CD14-positive monocyte (primary cell): ENCODE measurements at places on chromosomes 11 and 22. TPM values are rescaled to one million over a fixed set of nuclear protein-coding genes. Genes with fewer than 3 reads are reported as not detected.
A peak's percentile ranks its signal among the peaks of the same experiment; 100 is the strongest.

DNA sequence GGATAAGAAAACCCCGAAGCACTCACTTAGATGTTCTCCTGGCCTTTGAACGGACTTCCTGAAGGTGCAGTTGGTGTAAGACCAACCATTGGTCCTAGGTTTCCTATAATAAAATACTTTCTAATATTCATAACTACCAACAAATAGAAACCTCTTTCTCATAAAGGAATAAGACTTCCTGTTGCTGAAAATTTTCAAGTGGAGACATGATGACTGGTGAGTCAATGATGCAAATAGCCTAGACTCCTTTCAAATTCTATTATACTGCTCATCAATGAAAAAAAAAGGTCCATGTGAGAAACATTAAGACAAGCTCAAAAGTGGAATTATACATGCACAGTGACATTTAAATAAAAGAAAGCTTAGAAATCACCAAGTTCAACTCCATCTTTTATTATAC is 862.8 kb downstream of the FAM181B start:
- DNase-seq = no peak
- no peaks in the 10 kb centered on the region for H3K36me3 ChIP-seq
- no peak overlapping the region for H3K4me3 ChIP-seq
- H3K27ac ChIP-seq = no peak overlapping the region

DNA sequence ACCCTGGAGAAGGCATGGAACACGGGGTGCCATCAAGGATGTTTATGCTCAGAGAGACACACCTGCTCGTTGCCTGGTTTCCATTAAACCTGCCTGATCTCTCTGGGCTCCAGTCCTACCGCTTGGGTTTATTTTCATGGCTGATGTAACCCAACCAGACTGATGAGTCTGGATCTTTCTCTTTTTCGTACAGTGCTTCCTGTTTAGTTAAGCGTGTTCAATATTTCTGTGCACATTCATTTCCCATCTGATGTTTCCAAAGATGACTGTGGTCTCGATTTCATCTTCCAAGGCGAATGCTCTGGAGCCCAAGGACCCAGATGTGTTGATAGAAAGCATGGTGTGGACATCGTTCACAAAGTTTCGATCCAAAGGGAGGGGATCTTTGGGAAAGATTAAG is 84.3 kb downstream of the SNX19 start:
- H3K4me1 ChIP-seq = no peaks in the 10 kb centered on the region
- H3K36me3 ChIP-seq = no peaks in the 10 kb centered on the region
- no peaks in the 10 kb centered on the region for H3K27me3 ChIP-seq
- H3K4me3 ChIP-seq = no peak overlapping the region

The OR8H2 gene
- polyA plus RNA-seq = not detected

DNA sequence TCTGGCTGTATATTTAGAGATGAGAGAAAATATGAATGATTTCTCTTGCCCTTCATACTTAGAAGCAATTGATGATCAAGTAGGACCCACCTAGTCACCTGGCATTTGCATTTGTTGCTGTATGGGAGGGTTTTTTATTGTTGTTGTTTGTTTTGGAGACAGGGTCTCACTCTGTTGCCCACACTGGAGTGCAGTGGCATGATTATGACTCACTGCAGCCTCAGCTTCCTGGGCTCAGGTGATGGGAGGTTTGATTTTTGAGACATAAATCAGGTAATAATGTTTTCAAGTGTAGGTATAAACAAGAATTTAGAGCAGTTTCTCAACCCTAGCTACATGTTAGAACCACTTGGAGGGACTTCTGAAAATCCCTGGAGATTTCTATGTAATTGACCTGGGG is 63.0 kb downstream of the TNRC6B start:
- no peak overlapping the region for H3K27ac ChIP-seq
- H3K4me1 ChIP-seq = peaks cover 38% of the 10 kb centered on the region
- H3K4me3 ChIP-seq = no peak overlapping the region
- no peak for DNase-seq
- peaks cover 9% of the 10 kb centered on the region for H3K36me3 ChIP-seq

The OR10V1 gene
- not detected for polyA plus RNA-seq

The TNNT3 gene
- 0.62 and 1.4 TPM in 2 replicates for polyA plus RNA-seq

GRCh38 chr22:49676230-49676629 is 151.4 kb downstream of the BRD1 start:
- peaks cover under 1% of the 10 kb centered on the region for H3K4me1 ChIP-seq
- H3K27ac ChIP-seq = no peak overlapping the region
- no peaks in the 10 kb centered on the region for H3K36me3 ChIP-seq
- DNase-seq = no peak

DNA sequence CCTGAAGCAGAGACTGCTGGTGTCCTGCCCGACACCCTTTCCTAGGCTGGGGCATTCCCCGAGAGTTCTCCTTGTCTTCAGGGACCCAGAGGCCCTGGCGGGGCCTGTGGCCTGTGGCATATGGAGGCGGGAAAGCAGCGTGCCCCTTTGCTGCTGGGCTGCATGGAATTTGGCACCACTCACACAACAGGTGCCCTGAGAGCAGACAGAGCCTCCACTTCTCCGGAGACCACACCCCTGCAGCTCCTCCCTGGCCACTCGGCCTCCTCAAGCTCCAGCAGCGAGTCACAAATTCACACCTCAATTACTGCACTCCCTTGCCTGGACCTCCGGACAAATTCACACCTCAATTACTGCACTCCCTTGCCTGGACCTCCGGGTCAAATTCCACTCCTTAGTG is 1375.2 kb downstream of the TBC1D22A start:
- H3K4me1 ChIP-seq = no peaks in the 10 kb centered on the region
- H3K36me3 ChIP-seq = no peaks in the 10 kb centered on the region
- H3K27ac ChIP-seq = no peak overlapping the region
- H3K4me3 ChIP-seq = no peak overlapping the region
- no peak for DNase-seq

- H3K4me3 ChIP-seq = no peak overlapping the region
- peaks cover 42% of the 10 kb centered on the region for H3K27me3 ChIP-seq
- DNase-seq = no peak
Observed at GRCh38 chr11:124834526-124835180, 30.6 kb upstream of the ROBO3 start.

- H3K27ac ChIP-seq = no peak overlapping the region
- H3K36me3 ChIP-seq = no peaks in the 10 kb centered on the region
- H3K27me3 ChIP-seq = no peaks in the 10 kb centered on the region
- H3K4me3 ChIP-seq = no peak overlapping the region
- H3K4me1 ChIP-seq = no peaks in the 10 kb centered on the region
Observed at GRCh38 chr22:48171271-48171691, 1408.8 kb downstream of the TBC1D22A start.

GRCh38 chr22:31852691-31853421 is 91.5 kb upstream of the YWHAH start:
- DNase-seq = no peak
- H3K4me1 ChIP-seq = no peaks in the 10 kb centered on the region
- H3K27ac ChIP-seq = no peak overlapping the region
- no peaks in the 10 kb centered on the region for H3K27me3 ChIP-seq

The PDGFD gene
- not detected in 2 replicates for polyA plus RNA-seq

The TSPAN18 gene
- polyA plus RNA-seq = not detected

DNA sequence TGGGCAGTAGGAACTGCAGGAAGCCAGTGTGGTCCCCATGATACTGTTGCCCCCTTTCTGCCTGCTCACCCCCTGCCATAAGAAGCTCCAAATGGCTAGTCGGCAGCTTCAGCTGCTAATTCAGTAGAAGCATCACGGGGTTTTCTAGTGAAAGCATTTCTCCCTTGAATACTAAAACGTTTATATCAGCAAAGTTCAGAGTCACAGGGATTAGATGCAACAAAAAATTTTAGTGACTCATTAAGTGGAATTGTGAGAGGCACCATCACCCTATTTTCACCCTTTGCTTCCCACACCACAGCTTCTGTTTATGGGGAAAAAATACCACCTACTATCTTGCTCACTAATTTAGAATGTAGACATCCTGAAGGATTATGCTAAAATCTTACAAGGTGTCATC is 25.2 kb downstream of the RAB39A start:
- no peak overlapping the region for H3K27ac ChIP-seq
- H3K4me1 ChIP-seq = peaks cover 25% of the 10 kb centered on the region
- no peak overlapping the region for H3K4me3 ChIP-seq
- DNase-seq = no peak
- no peaks in the 10 kb centered on the region for H3K36me3 ChIP-seq
- no peaks in the 10 kb centered on the region for H3K27me3 ChIP-seq

GRCh38 chr22:43745783-43746356 is 66.2 kb downstream of the EFCAB6 start:
- H3K4me3 ChIP-seq = no peak overlapping the region
- H3K27me3 ChIP-seq = peaks cover 2% of the 10 kb centered on the region
- DNase-seq = no peak

- H3K4me3 ChIP-seq = no peak overlapping the region
- no peaks in the 10 kb centered on the region for H3K36me3 ChIP-seq
- H3K27ac ChIP-seq = no peak overlapping the region
- peaks cover 2% of the 10 kb centered on the region for H3K27me3 ChIP-seq
- no peak for DNase-seq
- H3K4me1 ChIP-seq = no peaks in the 10 kb centered on the region
Observed at GRCh38 chr11:61637277-61637676, 42.9 kb upstream of the DAGLA start.

DNA sequence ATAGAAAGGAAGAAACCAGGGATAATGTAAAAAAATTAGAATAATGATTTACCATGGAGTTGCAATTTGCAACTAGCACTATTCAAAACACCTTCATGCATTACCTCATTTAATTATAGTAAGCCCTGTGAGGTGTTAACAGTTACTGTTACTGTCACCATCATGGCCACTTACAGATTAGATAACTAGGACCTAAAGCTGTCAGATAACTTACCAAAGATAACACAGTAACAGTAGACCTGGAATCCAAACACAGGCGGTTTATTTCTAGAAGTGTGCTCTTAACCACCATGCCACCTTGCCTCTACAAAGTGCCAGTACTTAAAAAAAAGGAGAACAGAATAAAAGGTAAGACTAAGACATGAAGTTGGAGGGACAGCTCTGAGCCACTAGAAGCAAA is 11.1 kb upstream of the LARGE1 start:
- H3K27ac ChIP-seq = no peak overlapping the region
- H3K36me3 ChIP-seq = no peaks in the 10 kb centered on the region
- no peak for DNase-seq
- H3K27me3 ChIP-seq = no peaks in the 10 kb centered on the region

The SLC22A6 gene
- not detected in 2 replicates for polyA plus RNA-seq

DNA sequence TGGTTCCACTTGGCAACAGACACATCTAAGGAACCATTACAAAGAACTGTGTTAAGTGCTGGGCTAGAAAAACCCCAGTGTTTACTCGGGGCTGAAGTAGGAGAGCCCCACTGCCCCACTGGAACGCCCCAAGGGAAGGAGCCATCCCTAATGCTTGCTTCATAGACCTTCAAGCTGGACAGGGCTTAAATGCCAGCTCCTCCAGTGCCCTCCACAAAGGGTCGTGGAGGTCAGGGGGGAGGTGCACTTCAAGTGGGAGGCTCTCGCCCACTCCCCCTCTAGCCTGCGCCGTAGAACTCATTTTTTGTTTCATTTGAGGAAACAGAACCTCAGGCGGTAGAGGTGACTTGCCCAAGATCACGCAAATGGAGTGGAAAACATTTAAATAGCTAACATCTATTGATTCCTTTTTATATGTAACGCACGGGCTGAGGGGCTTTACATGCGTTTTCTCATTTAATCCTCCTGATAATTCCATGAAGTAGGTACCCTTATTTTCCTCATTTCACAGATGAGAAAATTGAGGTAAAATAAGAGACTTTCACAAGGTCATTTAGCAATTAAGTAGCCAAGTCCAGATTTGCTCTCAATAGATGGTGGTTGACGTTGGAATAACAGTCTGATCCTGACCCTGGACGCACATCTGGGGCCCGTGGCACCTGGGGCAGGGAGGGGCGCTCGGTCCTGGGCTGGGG is 545 bp upstream of the ZDHHC13 start:
- no peak overlapping the region for H3K27ac ChIP-seq
- peaks cover 32% of the 10 kb centered on the region for H3K4me1 ChIP-seq
- H3K4me3 ChIP-seq = peak overlapping the region; percentile 91

The EPS8L2 gene
- not detected for polyA plus RNA-seq

The C22orf31 gene
- polyA plus RNA-seq = not detected in 2 replicates
